Fibroblast of the aortic adventitia (primary cell): ENCODE measurements at places on chromosomes 1 and 21. TPM values are rescaled to one million over a fixed set of nuclear protein-coding genes. Genes with fewer than 3 reads are reported as not detected.

The CD1D gene
- total RNA-seq, result 0.09 TPM in 1 of 2 replicates, not detected in the other

The NR0B2 gene
- total RNA-seq, result not detected in 2 replicates

The KRTAP19-3 gene
- not detected in 2 replicates for total RNA-seq

The CTNNBIP1 gene
- total RNA-seq, result 11.9 and 12.3 TPM in 2 replicates

The GPR157 gene
- total RNA-seq, result 1.6 and 2.2 TPM in 2 replicates

The WNT2B gene
- 1.8 and 2.4 TPM in 2 replicates for total RNA-seq

The KIF14 gene
- 1.8 and 13.4 TPM in 2 replicates for total RNA-seq

The HSD3B2 gene
- not detected in 2 replicates for total RNA-seq

The FAAH gene
- total RNA-seq, result 0.18 and 0.65 TPM in 2 replicates

The DIRAS3 gene
- 1.2 and 4.6 TPM in 2 replicates for total RNA-seq

The TRAF3IP3 gene
- 0.65 TPM in 1 of 2 replicates, not detected in the other for total RNA-seq

The RGS18 gene
- total RNA-seq, result not detected in 2 replicates

The NEGR1 gene
- 1.1 and 20.7 TPM in 2 replicates for total RNA-seq

The NCF2 gene
- 0.63 and 0.74 TPM in 2 replicates for total RNA-seq

The AADACL3 gene
- not detected in 2 replicates for total RNA-seq

The TTLL10 gene
- not detected in 2 replicates for total RNA-seq

The DSCAM gene
- not detected in 2 replicates for total RNA-seq

The HOOK1 gene
- total RNA-seq, result under 0.01 TPM in 1 of 2 replicates, not detected in the other

The DNAJB4 gene
- 42.0 and 52.7 TPM in 2 replicates for total RNA-seq
